Stomach (tissue), 19 donors: ENCODE measurements at places on chromosomes 13 and 19. TPM values are rescaled to one million over a fixed set of nuclear protein-coding genes. Genes with fewer than 3 reads are reported as not detected.

- no peak overlapping the region for H3K27ac ChIP-seq
- H3K4me1 ChIP-seq, result no peaks in the 10 kb centered on the region
- H3K27me3 ChIP-seq, result no peaks in the 10 kb centered on the region
- DNase-seq, result no peak
Observed at GRCh38 chr19:32483574-32483973, 78.0 kb downstream of the DPY19L3 start.

DNA sequence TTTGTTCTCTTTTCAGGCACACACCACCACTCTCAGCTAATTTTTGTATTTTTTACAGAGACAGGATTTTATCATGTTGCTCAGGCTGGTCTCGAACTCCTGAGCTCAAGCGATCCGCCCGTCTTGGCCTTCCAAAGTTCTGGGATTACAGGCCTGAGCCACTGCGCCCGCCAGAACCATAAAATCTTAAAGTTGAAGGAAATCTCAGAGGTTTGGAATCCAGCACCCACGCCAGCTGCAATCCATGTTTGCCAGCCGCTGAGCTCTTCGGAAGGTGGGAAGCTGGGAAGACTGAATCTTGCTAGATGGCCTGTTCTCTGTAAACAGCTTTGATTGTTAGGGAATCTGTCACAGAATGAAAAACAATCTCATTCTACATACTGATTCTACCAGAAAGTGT, 38.5 kb downstream of the SPATA13 start:
- peaks cover 15% of the 10 kb centered on the region for H3K4me1 ChIP-seq
- peak overlapping the region; percentile 54 for H3K27ac ChIP-seq
- no peak overlapping the region for H3K4me3 ChIP-seq
- DNase-seq, result no peak

DNA sequence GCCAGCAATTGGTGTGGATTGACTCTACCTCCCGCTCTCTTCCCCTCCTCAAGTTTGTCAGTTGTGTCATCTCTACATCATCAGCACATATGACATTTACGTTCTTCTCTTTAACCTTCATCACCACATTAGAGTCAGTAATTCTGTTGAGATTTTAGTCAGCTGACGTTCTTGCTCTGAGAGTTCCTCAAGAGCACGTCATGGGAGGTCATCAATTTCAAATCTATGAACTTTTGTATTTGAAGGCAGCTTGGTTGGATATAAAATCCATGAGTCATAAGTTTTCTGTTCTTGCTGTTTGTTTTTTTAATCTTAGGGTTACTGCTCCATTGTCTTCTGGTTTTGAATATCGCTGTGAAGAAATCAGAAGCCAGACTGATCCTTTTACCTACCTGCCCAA, 21.8 kb upstream of the ARGLU1 start:
- no peaks in the 10 kb centered on the region for H3K27me3 ChIP-seq
- H3K4me1 ChIP-seq, result no peaks in the 10 kb centered on the region
- no peak overlapping the region for H3K4me3 ChIP-seq
- no peaks in the 10 kb centered on the region for H3K36me3 ChIP-seq
- peak overlapping the region; percentile 70 for H3K27ac ChIP-seq

GRCh38 chr13:19668778-19669177, 35.3 kb downstream of the MPHOSPH8 start:
- H3K27ac ChIP-seq, result no peak overlapping the region
- H3K4me3 ChIP-seq, result no peak overlapping the region
- no peak for DNase-seq
- H3K36me3 ChIP-seq, result peaks cover 96% of the 10 kb centered on the region
- H3K4me1 ChIP-seq, result peaks cover 2% of the 10 kb centered on the region

DNA sequence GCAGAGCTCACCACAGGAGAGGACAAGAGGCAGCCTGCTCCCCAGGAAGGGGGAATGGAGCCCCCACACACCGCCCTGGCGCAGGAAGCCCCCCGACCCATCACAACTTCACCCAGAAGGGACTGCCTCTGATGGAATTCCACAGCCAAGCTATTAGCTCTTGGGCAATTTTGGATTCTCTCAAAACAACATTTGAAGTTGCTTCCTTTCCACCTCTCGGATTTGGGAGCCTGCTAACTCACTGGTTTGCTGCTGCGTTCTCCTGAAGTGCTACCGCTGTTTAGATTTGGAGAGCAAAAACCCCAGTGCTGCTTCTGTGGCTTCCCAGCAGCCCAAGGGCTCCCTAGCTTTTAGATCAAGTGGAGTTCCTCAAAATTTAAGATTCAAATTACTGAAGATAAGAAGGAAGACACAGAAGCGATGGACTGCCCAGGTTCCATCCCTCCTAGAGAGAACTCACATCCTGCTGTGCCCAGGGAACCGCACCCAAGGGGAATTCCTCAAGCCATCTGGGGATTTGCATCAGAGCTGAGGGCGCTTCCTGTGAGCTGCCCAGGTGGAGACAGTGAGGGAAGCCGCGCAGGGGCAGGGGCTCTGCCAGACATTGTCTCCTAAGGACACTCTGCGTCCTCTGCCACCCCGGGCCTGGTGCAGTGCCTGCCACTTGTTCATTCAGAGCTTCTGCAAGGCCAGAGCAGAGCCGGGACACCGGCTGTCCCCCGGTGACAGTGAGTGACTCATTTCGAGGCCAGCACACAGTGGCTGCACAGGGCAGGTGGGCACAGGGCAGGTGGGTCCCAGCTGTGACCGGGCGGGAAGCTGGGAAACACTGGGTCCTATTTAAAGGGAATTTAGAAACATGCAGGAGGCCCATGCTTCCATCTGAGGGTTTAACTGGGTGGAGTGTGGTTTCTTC, 45.5 kb downstream of the COL4A1 start:
- H3K4me1 ChIP-seq, result peaks cover 71% of the 10 kb centered on the region
- peak overlapping the region; percentile 63 for H3K27ac ChIP-seq
- no peak for DNase-seq
- no peak overlapping the region for H3K4me3 ChIP-seq

DNA sequence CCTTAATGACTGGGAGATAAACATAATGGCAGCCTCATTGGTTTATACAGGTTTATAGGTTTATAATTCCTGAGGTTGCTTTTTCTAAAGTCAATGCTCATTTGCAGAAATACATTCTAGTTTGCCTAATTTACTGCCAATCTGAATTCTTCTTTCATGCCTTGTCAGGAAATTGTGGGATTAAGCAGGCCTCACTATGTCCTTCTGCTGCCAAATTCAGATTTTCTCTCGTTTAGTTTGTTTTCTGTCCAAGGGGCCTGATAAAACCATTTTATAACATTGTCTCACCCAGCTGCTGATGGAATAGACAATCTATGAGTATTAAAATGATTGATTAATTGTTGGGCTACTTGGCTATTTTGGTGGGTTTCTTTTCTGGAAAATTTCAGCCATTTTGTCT, 42.4 kb upstream of the OBI1 start:
- no peaks in the 10 kb centered on the region for H3K27me3 ChIP-seq
- H3K4me1 ChIP-seq, result no peaks in the 10 kb centered on the region
- no peak overlapping the region for H3K4me3 ChIP-seq

- no peak overlapping the region for H3K4me3 ChIP-seq
- no peaks in the 10 kb centered on the region for H3K27me3 ChIP-seq
- no peak for DNase-seq
- H3K36me3 ChIP-seq, result no peaks in the 10 kb centered on the region
- H3K4me1 ChIP-seq, result no peaks in the 10 kb centered on the region
- no peak overlapping the region for H3K27ac ChIP-seq
Observed at GRCh38 chr13:60146471-60146870, 17.3 kb downstream of the DIAPH3 start.

GRCh38 chr13:48121733-48122132, 26.8 kb upstream of the MED4 start:
- peaks cover 50% of the 10 kb centered on the region for H3K4me1 ChIP-seq
- H3K27me3 ChIP-seq, result no peaks in the 10 kb centered on the region
- H3K27ac ChIP-seq, result no peak overlapping the region
- no peaks in the 10 kb centered on the region for H3K36me3 ChIP-seq

DNA sequence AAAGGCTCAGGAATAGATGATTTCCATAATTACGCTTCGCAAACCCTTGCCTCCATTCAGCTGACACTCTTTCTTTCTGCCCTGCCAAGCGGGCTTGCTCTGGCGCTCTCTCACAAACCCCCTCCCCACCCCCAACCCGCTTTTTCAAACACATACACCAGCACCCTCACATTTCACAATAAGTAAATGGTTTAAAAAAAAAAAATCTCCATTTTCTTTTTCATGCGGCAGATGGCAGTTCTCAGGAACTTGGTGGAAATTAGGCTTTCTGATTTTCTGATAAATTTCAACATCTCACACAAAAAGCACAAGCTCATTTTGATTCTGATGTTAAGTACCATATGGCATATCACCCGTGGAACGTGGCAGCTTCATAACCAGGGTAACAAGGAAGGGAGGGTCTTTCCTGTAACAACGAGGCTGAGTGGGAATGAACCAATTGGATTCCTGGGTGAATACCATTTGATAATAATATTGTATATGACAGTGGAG, 43.8 kb downstream of the C13orf42 start:
- H3K27ac ChIP-seq, result no peak overlapping the region
- H3K36me3 ChIP-seq, result no peaks in the 10 kb centered on the region
- no peak overlapping the region for H3K4me3 ChIP-seq
- H3K4me1 ChIP-seq, result peaks cover 19% of the 10 kb centered on the region
- no peaks in the 10 kb centered on the region for H3K27me3 ChIP-seq

DNA sequence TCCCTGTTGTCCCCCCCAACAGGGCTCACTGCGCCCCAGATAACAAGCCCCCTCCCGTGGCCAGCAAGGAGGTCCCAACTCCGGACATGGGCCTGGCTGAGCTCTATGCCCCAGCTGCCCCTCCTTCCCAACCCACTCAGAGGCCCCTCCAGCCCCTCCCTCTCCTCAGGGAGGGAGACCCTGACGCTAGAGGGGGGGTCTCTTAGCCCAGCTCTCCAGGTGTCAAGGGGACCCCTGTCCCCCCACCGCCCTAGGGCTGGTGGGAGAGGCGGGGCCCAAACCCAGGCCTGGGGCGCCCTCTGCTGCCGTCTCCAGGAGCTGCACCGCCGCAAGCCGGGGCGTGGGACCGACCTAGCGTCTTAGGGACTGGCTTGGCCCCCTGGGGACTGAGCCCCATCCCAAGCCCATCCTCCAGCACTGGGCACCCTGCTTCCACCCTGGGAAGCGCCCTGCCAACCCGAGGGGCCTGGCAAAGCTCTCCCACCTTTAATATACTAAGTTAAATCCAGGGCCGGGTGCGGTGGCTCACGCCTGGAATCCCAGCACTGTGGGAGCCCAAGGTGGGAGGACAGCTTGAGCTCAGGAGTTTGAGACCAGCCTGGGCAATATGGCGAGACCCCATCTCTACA, 1.4 kb downstream of the GRIN3B start:
- no peak overlapping the region for H3K27ac ChIP-seq
- H3K4me3 ChIP-seq, result no peak overlapping the region
- H3K27me3 ChIP-seq, result peaks cover 19% of the 10 kb centered on the region

- DNase-seq, result no peak
- H3K27ac ChIP-seq, result no peak overlapping the region
- no peaks in the 10 kb centered on the region for H3K27me3 ChIP-seq
- H3K4me1 ChIP-seq, result no peaks in the 10 kb centered on the region
- H3K4me3 ChIP-seq, result no peak overlapping the region
- H3K36me3 ChIP-seq, result no peaks in the 10 kb centered on the region
Observed at GRCh38 chr13:85666356-85666755, 132.9 kb downstream of the SLITRK6 start.

DNA sequence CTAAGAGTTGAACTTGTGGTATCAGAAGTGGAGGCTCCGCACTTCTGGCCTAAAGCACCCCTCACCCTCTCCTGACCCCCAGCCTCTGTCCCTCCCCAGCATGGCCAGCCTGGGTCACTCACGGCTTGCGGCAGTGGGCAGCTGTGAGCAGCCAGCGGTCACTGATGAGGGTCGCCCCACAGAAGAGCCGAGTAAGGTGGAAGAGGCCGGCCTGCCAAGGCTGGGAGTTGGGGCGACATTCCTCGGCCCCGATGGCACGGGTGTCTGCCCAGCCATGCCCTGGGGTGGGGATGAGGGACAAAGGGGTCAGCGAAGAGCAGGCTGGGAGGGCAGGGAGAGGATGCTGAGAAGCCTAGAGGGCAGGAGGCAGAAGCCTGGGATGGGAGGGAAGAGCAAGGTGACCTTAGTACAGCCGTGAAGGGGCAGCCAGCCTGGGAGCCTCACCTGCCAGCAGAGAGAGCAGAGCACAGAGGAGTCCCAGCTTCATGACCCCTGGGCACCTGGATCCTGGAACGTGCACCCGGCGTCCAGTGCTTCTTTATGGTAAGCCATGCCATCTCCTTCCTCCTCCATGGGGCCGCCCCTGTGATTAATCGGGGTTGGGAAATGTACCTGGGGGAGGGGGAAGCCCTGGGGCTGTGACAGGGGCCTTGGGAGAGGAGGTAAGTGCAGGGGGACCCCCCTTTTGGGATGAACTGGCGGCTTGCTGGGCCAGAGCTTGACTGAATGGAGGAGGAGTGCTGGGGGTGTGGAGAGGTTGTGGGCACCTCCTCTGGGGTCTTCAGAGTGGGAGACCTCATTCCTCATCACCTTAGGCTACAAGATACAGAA, 7.9 kb upstream of the KLK8 start:
- H3K36me3 ChIP-seq, result no peaks in the 10 kb centered on the region
- H3K4me1 ChIP-seq, result no peaks in the 10 kb centered on the region
- no peak overlapping the region for H3K4me3 ChIP-seq
- H3K27me3 ChIP-seq, result peaks cover 20% of the 10 kb centered on the region

DNA sequence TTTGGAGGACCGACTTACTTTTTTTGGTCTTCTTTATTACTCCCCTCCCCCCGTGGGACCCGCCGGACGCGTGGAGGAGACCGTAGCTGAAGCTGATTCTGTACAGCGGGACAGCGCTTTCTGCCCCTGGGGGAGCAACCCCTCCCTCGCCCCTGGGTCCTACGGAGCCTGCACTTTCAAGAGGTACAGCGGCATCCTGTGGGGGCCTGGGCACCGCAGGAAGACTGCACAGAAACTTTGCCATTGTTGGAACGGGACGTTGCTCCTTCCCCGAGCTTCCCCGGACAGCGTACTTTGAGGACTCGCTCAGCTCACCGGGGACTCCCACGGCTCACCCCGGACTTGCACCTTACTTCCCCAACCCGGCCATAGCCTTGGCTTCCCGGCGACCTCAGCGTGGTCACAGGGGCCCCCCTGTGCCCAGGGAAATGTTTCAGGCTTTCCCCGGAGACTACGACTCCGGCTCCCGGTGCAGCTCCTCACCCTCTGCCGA, 409 bp downstream of the FOSB start:
- peak overlapping the region; percentile 96 for H3K27ac ChIP-seq
- H3K4me3 ChIP-seq, result peak overlapping the region; percentile 56
- no peaks in the 10 kb centered on the region for H3K36me3 ChIP-seq
- peaks cover 42% of the 10 kb centered on the region for H3K4me1 ChIP-seq
- DNase-seq, result peak; percentile 35
- no peaks in the 10 kb centered on the region for H3K27me3 ChIP-seq

DNA sequence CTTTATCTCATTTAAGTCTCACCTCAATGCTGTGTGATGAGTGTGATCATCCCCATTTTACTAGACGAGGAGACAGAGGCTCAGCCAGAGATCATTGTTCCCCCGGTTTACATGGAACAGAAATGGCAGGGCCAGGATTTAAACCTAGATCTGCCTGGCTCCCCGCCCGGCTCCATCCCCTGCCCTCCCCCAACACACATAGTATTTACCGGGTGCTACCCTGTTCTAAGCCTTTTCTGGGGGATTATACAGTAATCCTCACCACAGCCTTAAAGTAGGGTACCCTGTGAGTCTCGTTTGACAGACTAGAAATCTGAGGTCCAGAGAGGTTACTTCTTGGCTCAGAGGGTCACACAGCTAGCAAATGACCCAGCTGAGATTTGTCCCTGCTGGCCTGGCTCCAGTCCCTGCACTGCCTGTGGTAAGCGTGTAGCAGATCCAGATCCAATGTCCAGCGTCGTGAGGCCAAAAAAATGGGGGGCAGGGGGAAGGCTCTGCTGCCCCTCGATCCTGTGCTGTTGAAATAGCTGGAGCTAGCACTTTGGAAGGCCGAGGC, 3.8 kb upstream of the KLC3 start:
- H3K27ac ChIP-seq, result no peak overlapping the region

COX7A1 gene
- total RNA-seq, result 15.9 TPM

FOSB gene
- total RNA-seq, result 2.6 TPM

THSD1 gene
- 2.8 TPM for total RNA-seq

SPACA7 gene
- not detected for total RNA-seq
